ENCODE measurements at places on chromosomes 4 and X. TPM values are rescaled to one million over a fixed set of nuclear protein-coding genes. Genes with fewer than 3 reads are reported as not detected.

DNA sequence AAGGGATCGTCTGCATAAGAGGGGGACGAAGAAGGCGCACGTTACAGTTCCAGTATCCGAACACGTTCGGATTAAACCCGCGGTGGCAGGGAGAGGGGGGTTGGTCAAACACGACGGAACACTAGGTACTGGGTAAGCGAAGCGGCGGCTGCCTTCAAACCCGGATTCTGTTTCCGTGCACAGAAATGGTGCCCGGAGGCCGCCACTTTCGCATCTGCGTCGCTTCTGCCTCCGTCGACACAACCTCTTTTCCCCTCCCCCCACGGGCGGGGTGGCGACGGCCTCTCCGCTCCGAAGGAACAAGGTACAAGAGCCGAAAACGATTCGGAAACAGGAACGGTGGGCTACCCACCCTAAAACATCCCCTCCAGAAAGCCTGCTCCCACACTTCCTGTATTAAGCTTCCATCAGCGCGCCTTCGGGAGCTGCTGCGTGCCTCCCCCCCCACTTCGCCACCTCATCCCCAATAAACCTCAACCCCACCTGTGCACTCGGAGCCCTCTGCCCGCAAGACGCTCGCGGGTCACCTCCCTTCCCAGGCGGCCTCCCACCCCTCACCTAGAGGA is 667 bp downstream of the G3BP2 start:
- peak; percentile 82 for DNase-seq
- peak overlapping the region; percentile 68 for H3K4me3 ChIP-seq
- peaks cover 4% of the 10 kb centered on the region for H3K4me1 ChIP-seq
- H3K27ac ChIP-seq: peak overlapping the region; percentile 86
- H3K36me3 ChIP-seq: no peaks in the 10 kb centered on the region

GRCh38 chr4:20362148-20362547 is 110.4 kb downstream of the SLIT2 start:
- no peak for DNase-seq
- no peaks in the 10 kb centered on the region for H3K4me1 ChIP-seq
- no peaks in the 10 kb centered on the region for H3K27me3 ChIP-seq
- H3K36me3 ChIP-seq: no peaks in the 10 kb centered on the region
- no peak overlapping the region for H3K4me3 ChIP-seq

DNA sequence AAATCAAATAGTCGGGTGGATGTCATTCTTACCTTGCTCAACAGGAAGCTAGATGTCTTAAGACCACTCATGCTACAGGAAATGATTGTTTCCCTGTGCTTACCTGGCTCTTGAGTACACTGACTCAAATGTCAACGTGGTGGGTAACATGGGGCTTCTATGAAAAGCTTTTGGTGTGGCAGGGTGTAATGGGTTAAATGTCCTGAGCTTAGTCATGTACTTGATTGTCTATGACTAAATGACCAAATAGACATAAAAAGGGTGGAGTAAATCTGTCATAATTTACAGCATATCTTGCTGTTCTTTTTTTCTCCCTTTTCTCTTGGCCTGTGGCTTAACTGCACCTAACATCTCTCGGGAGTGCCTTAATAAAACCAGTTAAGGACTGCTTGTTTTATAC is 44.9 kb downstream of the CCNG2 start:
- no peak for DNase-seq
- no peaks in the 10 kb centered on the region for H3K27me3 ChIP-seq
- no peaks in the 10 kb centered on the region for H3K4me1 ChIP-seq
- H3K4me3 ChIP-seq: no peak overlapping the region

LRAT gene
- total RNA-seq: 0.28 TPM

INTU gene
- total RNA-seq: 3.8 TPM

SSX5 gene
- not detected for total RNA-seq

GRCh38 chr4:2757426-2757825 is 1.3 kb upstream of the TNIP2 start:
- no peak overlapping the region for H3K4me3 ChIP-seq
- no peak overlapping the region for H3K27ac ChIP-seq
- no peaks in the 10 kb centered on the region for H3K27me3 ChIP-seq

CYSLTR1 gene
- total RNA-seq: 0.42 TPM

GRCh38 chr4:110998320-110998719 is 375.4 kb upstream of the PITX2 start:
- no peak overlapping the region for H3K27ac ChIP-seq
- no peaks in the 10 kb centered on the region for H3K4me1 ChIP-seq
- no peak for DNase-seq

DNA sequence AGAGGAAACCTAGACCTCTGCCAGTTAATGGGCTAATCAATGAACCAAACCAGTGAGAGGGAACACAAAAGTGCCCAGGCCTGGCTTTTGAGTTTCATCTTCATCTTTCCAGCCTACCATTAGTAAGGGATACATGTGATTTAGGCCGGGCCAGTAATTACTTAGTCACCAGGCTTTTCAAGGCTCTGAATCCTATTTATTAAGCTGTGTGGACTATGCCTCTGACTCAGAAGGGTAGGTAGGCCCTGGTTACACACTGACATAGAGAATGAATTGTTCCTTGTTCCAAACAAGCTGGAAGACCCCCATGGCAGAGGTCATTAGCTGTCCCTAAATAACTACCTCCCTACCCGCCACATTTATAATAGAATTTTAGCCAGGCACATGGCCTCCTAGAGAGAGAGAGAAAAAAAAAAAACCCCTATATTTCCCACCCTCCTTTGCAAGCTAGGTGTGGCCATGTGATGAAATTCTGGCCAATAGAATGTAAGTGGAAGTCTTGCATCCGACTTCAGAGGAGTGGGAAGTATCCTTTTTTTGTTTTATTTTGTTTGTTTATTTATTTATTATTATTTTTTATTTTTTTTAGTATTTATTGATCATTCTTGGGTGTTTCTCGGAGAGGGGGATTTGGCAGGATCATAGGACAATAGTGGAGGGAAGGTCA is 112.3 kb upstream of the BCOR start:
- no peak for DNase-seq
- no peaks in the 10 kb centered on the region for H3K4me1 ChIP-seq
- no peak overlapping the region for H3K27ac ChIP-seq

IL15 gene
- 3.0 TPM for total RNA-seq

DNA sequence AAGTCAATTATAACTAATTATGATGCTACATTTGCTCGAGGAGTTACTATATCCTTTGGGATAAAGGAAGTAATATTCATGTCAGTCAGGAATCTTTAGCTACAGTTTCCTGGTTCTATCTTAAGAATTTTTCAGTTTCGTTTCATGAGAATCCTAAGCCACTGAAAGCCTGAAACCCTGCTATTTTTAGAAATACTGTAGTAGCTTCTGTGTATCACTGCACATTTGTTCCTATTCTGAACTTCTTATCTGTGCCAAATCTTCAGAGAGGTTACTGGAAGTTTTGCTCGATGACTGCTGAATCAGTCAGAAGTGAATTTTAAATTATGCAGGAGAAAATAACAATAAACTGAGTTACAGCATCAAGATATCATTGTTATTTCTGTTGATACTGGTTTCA is 249.2 kb downstream of the TENM3 start:
- H3K27me3 ChIP-seq: no peaks in the 10 kb centered on the region
- H3K27ac ChIP-seq: no peak overlapping the region
- no peak overlapping the region for H3K4me3 ChIP-seq
- no peaks in the 10 kb centered on the region for H3K4me1 ChIP-seq
- no peaks in the 10 kb centered on the region for H3K36me3 ChIP-seq

DNA sequence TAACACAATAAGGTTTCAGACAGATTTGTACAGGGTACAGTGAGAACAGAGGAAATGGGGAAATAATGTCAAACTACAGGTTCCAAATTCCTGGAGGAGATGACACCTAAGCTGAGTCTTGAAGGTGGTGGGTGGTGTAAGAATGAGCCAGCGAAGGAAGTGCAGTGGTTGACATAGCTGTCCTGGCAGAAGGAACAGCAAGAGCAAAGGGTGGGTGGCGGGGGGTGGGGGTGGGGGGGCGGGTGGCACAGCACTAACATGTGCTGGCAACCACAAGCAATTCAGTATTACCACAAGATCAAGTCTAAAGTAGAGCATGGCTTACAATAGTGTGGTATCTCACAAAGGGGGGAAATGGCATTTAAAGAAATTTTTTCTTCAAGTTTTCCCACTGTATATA is 13.1 kb upstream of the G3BP2 start:
- H3K4me1 ChIP-seq: no peaks in the 10 kb centered on the region
- no peaks in the 10 kb centered on the region for H3K36me3 ChIP-seq
- H3K27me3 ChIP-seq: no peaks in the 10 kb centered on the region
- DNase-seq: no peak
- H3K27ac ChIP-seq: no peak overlapping the region

DNA sequence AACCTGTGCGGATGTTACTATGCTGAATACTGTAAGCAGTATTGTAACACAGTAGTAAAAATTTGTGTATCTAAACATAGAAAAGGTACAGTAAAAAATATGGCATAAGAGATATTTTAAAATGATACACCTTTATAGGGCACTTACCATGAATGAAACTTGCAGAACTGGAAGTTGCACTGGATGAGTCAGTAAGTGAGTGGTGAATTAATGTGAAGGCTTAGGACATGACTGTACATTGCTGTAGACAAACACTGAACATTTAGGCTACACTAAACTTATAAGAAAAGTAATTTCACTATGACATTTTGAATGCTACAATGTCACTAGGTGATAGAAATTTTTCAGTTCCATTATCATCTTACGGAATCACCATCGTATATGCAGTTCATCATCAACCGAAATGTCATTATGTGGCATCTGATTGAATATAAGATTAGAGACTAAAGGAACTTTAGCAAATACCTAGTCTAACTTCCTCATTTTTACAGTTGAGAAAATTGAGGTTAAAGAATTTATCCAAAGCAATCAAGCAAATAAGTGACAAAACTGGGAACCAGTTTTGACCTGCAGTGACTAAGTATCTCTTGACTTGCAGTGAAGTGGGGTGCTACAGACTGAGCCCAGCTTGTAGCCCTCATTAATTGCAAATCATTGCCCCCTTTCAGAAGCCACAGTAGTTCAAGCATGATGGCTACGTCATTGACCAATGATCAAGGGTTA is 55.3 kb downstream of the EGF start:
- peaks cover 13% of the 10 kb centered on the region for H3K4me1 ChIP-seq
- no peak for DNase-seq
- H3K36me3 ChIP-seq: no peaks in the 10 kb centered on the region
- H3K27me3 ChIP-seq: no peaks in the 10 kb centered on the region
- H3K4me3 ChIP-seq: no peak overlapping the region

ZFP92 gene
- total RNA-seq: 0.49 TPM

DNA sequence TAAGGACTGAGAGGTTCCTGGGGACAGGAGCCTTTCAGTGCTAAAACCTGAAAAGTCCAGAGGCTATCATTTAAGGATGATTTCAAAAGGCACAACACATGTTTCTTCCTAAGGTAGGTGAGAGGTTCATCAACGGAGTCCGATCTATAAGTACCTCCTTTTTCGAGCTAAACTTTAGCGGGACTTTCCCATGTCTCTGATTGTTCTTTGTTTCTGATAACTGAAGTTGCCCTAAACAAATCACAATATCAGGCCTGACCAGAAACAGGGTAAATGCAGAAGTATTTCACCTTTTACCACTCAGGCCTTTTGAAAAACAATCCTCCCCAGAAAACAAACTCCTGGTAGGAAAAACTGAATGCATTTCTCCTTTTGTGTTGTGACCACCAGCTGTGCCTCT is 17.6 kb downstream of the PIR start:
- no peaks in the 10 kb centered on the region for H3K4me1 ChIP-seq
- no peaks in the 10 kb centered on the region for H3K36me3 ChIP-seq
- DNase-seq: no peak
- H3K27ac ChIP-seq: no peak overlapping the region
- no peaks in the 10 kb centered on the region for H3K27me3 ChIP-seq

GRCh38 chrX:129540068-129540653 is at the start of gene OCRL:
Gene OCRL (plus strand): TSS chrX:129540259. CDS start chrX:129540440, 181 bp downstream.
- H3K36me3 ChIP-seq: no peaks in the 10 kb centered on the region
- no peaks in the 10 kb centered on the region for H3K27me3 ChIP-seq
- H3K27ac ChIP-seq: no peak within 1 kb of the TSS
- peak; percentile 71 for DNase-seq
- peak within 1 kb of the TSS; percentile 58 for H3K4me3 ChIP-seq
- no peaks in the 10 kb centered on the region for H3K4me1 ChIP-seq

DNA sequence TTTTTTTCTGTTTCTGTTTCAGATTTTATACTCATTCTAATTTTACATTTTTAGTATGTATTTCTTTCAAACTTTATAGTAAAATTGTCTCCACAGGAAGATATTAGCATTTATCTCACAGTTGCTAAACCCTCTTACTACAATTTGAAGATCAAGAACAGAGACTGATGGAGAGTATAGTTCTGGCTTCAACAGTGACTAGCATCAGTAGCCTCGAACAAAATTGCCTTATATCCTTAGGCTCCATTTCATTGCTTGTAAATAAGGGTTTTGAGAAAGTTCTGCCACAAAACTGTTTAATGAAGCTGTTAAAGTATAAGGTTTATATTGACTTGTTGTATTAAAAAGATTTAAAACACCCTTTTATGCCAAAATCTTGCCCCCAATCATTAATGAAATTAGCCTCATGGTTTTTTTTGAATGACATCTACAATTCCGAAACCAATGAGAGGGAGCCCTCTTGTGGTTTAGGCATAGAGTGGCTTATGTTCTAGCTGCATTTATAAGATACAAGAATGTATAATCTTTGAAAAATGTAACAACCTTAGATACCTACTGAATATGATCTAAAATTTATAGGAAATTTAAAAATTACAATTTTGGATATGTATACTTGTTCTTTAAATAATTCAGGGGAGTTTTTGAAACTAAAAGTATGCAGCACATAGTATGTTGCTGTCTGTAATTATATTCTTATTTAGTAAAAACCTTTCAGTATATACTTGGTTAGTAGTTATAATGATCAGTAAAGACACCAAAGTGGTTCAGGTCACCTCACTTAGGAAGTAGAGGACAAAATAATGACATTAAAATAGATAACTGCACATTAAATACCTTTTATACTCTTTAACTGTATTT is 109.8 kb upstream of the HPGD start:
- no peak for DNase-seq
- no peak overlapping the region for H3K4me3 ChIP-seq
- no peaks in the 10 kb centered on the region for H3K36me3 ChIP-seq
- H3K27ac ChIP-seq: no peak overlapping the region
- H3K27me3 ChIP-seq: no peaks in the 10 kb centered on the region

ETDA gene
- total RNA-seq: not detected

- H3K27me3 ChIP-seq: no peaks in the 10 kb centered on the region
- H3K27ac ChIP-seq: peak overlapping the region; percentile 94
- DNase-seq: peak; percentile 59
- peak overlapping the region; percentile 36 for H3K4me3 ChIP-seq
- H3K36me3 ChIP-seq: no peaks in the 10 kb centered on the region
These were observed 45.4 kb downstream of the UGT2A3 start for GRCh38 chr4:68905939-68906779.

DNA sequence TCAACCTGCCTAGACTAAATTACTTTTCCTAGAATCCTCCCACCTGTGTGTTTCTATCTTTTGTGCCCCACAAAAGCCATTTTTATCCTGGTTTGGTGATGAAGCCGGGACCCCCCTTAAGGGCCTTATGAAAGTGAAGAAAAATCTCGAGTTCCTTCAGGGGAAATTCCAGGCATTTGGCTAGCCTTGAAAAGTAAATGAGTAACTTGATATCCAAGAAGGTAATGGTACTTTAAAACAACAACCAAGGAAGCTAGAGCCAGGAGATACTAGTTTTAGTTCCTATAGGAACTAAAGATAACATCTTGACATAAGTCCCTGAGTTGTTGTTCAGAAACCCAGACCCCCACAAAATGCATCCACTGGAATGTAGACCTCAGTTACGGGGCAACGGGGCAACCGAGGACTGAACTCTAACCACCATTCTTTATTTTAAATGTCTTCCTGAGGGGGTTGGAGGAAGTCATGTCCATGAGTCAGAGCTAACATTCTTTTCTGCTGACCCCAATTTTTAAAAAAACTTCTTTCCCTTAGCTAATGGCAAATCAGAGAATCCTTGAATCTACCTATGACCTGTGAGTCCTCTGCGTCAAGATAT is 73.9 kb downstream of the VCX3A start:
- no peak overlapping the region for H3K4me3 ChIP-seq
- DNase-seq: no peak
- no peaks in the 10 kb centered on the region for H3K27me3 ChIP-seq
- H3K4me1 ChIP-seq: no peaks in the 10 kb centered on the region
- no peaks in the 10 kb centered on the region for H3K36me3 ChIP-seq
- H3K27ac ChIP-seq: no peak overlapping the region
